ENCODE measurements at places on chromosomes 4 and X.

DNA sequence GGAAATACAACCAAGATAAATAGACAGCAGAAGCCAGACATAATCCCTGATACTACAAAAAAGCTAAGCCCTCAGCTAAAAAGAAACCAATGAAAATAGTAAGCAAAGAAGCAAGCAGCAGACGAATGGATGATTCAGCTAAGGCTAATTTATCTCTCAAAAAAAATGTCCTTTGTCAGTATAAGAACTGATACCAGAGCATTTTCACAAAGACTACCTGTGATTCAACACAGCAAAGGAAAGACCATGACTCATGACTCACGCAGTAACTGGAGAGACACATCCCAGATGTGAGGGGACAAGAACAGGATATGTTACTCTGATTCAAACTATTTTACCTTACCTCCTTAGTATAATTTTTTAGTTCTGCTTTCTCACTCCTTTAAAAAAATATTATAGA lies 22.7 kb upstream of the TMPRSS11F start:
- H3K27ac ChIP-seq: no peak overlapping the region
- H3K36me3 ChIP-seq: no peaks in the 10 kb centered on the region
- no peaks in the 10 kb centered on the region for H3K4me1 ChIP-seq

DNA sequence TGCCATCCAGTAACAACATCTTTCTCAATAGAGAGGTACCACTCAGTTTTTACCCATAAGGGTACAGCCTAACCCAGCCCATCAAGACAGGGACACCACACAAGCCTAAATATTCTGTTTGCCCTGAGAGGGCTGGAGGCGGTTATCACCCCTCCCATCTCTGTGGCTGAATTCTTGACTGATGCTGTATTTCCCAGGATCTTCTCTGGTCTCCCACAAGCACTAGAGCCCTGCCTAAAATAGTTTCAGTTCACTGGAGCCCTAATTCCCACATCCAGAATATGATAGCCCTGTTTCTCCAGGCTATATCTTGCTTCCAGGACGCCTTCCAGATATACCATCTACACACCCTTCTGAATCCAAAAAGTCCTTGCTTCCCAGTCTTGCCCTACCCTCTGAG lies 91.6 kb upstream of the NMU start:
- no peaks in the 10 kb centered on the region for H3K27me3 ChIP-seq
- no peaks in the 10 kb centered on the region for H3K4me1 ChIP-seq
- H3K36me3 ChIP-seq: no peaks in the 10 kb centered on the region
- H3K4me3 ChIP-seq: no peak overlapping the region
- peak; percentile 9 for DNase-seq

DNA sequence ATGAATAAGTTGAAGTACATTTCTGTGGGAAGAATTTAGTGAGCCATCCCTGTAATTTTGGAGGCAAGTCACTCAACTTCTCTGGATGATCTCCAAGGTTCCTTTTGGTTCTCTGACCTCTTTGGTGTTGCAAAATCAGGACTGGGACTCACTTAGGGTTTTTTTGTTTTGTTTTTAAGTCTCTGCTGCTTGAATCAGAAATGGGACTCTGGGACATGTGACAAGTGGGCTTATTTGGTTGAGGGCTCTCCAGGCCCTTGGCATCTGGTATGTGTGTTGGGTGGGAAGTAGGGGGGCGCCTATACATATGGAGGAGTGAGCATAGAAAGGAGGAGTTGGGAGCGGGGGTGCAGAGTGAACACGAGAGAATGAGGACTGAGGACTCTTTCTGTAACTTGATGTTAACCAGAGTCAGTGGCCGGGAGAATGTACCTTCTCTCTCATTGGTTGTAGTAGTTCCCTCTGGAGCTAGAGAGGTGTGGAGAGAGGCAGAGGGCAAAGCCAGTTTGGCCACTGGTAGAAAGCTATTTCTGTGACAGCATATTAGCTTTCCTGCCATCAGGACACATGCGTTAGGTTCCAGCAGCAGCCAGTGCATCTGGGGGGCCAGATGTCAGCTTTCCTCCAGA lies 1.9 kb downstream of the ARHGAP10 start:
- peaks cover 2% of the 10 kb centered on the region for H3K4me1 ChIP-seq
- peak overlapping the region; percentile 95 for H3K4me3 ChIP-seq
- DNase-seq: peak; percentile 28
- H3K27ac ChIP-seq: no peak overlapping the region

DNA sequence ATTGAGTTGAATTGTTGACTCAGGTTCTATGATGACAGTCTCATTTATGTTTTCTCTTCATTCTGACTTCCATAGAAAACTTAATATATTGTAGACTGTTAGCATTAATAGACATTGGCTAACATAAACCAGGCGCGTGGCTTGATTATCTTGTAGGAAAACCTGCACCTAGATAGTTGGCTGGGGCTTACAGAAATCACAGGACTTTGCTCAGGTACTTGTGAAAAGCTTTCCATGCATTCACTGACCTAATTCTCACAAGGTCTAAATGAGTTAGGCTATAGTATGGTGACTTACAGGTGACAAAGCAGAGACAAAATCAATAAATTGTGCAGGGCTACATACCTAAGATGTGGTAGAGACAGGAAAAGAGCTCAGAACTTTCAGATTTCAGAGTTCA lies 212.8 kb downstream of the GPAT3 start:
- H3K27ac ChIP-seq: no peak overlapping the region
- no peaks in the 10 kb centered on the region for H3K4me1 ChIP-seq
- no peak for DNase-seq
- no peaks in the 10 kb centered on the region for H3K36me3 ChIP-seq

- H3K36me3 ChIP-seq: no peaks in the 10 kb centered on the region
- no peak for DNase-seq
- no peak overlapping the region for H3K27ac ChIP-seq
- no peak overlapping the region for H3K4me3 ChIP-seq
- H3K4me1 ChIP-seq: no peaks in the 10 kb centered on the region
Observed at GRCh38 chr4:57605376-57605775, 495.2 kb upstream of the IGFBP7 start.

GRCh38 chrX:143757887-143758286 lies 37.3 kb upstream of the SPANXN2 start:
- no peaks in the 10 kb centered on the region for H3K27me3 ChIP-seq
- H3K4me1 ChIP-seq: peaks cover 8% of the 10 kb centered on the region
- H3K4me3 ChIP-seq: no peak overlapping the region
- H3K27ac ChIP-seq: no peak overlapping the region

GRCh38 chr4:86100539-86101215 lies 259.2 kb downstream of the MAPK10 start:
- DNase-seq: no peak
- no peaks in the 10 kb centered on the region for H3K27me3 ChIP-seq
- no peaks in the 10 kb centered on the region for H3K4me1 ChIP-seq
- H3K4me3 ChIP-seq: no peak overlapping the region
- no peaks in the 10 kb centered on the region for H3K36me3 ChIP-seq

- peak; percentile 55 for DNase-seq
- no peaks in the 10 kb centered on the region for H3K36me3 ChIP-seq
Observed at GRCh38 chrX:112759512-112759911, 79.8 kb upstream of the LHFPL1 start.

DNA sequence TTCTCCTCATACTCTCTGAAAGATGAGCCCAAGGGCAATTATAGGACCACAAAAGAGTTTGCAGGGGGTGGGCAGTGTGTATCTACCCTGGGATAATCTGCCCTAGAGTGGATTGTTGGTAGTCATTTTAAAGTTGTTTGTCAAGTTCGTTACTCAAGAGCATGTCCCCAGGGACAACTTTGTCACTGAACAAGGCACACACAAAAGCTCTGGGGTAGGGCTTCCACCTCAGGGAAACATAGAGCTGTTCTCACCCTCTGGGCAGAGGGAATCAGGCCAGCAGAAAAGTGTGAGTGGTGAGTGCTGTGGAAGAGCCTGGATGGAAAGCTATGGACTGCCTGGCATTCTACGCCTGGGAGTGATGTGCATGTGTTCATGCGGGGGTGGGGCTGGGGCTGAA lies 23.3 kb upstream of the LEF1 start:
- no peaks in the 10 kb centered on the region for H3K27me3 ChIP-seq
- H3K4me3 ChIP-seq: no peak overlapping the region
- DNase-seq: no peak
- no peaks in the 10 kb centered on the region for H3K36me3 ChIP-seq

DNA sequence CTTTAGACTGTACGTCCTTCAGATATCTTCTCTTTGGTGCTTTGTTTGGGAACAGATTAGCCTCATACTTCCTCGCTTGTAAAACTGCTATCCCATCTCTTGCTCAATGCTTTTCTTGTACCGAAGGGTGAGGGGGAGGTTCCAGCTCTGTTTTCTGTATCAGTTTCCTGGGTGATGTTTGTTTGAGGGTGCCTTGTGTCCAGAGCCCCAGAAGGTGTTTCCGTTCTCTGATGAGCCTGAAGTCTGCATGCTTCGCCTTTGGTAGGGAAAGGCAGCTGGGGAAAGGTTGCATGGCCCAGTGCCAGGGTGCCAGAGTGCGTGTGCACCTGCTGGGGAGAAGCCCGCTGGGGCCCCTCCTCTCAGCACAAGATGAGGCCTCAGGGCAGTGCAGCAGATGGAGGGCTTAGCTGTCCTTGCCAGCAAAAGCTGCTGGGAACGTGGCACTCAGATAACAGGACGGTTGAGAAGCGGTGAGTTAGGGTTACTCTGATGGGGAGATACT lies 73.7 kb downstream of the TBL1X start:
- H3K27me3 ChIP-seq: no peaks in the 10 kb centered on the region
- H3K36me3 ChIP-seq: no peaks in the 10 kb centered on the region
- H3K4me3 ChIP-seq: no peak overlapping the region
- peak; percentile 78 for DNase-seq
- no peak overlapping the region for H3K27ac ChIP-seq
- peaks cover 47% of the 10 kb centered on the region for H3K4me1 ChIP-seq

DNA sequence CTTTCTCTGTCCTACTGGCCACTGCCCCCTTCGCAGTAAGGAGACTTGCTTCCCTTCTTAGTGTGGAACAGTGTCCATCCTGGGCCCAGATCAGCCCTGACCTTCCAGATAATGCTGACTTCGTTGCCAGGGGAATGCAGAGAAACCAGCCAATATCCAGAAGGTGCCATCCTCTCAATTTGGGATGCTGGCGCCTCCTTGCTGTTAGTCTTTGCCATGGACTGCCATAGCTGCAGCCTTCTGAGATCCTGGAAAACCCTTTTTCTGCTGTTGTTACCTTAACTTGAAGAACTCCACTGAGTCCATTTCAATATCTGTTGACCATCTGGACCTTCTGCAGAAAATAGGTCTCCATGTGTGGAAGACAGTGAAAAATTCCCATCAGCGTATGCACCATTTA lies 21.8 kb downstream of the RAI2 start:
- no peak overlapping the region for H3K27ac ChIP-seq
- H3K36me3 ChIP-seq: no peaks in the 10 kb centered on the region
- no peaks in the 10 kb centered on the region for H3K27me3 ChIP-seq
- no peak for DNase-seq

DNA sequence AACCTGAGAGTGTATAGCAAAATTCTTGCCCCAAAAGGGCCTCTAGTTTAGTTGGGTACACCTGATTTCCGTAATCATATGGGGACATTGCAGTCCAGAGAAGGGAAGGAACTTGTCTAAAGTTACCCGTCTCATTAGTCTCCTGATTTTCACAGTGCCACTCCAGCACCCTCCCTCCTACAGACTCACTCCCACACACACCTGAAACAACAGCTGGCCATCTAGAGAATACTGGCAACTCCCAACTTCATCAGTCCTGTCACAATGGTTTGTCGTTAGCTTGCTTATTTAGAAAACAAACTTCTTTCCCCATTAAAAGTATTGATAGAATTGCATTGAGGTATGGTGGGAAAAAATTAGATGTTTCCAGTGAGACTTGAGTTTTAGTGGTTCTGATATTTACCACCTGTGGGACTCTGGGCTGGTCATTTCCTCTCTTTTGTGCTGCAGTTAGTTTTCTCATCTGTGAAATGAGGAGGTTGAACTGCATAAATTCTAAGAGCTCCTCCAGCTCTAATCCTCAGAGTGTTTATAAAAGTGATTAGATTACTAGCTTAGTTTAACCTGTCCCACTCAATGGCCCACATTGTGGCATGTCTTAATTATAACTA lies 1.7 kb downstream of the IL13RA1 start:
- H3K4me1 ChIP-seq: peaks cover 7% of the 10 kb centered on the region
- H3K27ac ChIP-seq: no peak overlapping the region
- H3K4me3 ChIP-seq: no peak overlapping the region
- no peaks in the 10 kb centered on the region for H3K27me3 ChIP-seq

DNA sequence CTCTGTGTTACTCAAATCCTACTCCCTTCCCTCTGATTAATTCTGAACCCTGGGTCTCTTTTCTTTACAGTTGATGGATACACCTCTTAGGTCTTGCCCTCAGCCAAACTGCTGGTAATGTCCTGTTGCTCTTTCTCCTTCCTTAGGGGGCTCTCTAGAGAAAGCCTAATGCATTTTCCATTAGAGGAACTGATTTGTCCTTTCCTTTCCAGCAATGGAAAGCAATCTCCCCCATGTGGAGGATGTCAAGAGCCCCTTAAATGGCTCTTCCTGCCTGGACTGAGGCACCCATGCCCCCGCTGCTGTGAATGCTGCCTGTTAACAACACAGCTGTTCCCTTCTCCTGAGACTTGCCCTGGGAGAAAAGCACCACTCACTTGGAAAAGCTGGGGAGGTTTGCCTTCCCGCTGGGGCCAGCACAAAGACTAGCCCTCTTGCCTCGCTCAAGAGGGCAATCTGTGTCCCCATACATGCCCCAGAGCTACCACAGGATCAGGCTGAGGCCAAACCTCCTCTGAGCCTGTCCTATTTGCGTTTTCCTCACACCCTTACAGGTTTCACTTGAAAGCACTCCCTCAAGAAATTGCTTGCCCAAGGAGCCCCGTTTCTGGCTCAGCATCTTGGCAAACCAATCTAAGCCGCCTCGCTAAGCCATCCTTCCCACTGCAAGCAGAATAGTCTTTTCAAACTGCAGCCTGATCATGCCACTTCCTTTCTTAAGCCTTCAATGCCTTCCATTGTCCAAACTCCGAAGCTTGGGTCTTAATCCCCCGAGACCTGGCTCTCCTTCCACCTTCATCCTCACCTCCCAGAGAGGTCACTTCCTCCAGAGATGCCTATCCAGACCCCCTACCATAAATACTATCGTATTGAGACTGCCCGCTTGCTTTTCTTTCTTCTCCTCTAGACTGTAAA lies 23.2 kb upstream of the SMIM20 start:
- H3K36me3 ChIP-seq: no peaks in the 10 kb centered on the region
- DNase-seq: peak; percentile 60
- H3K27me3 ChIP-seq: no peaks in the 10 kb centered on the region
- H3K4me3 ChIP-seq: no peak overlapping the region
- H3K27ac ChIP-seq: no peak overlapping the region

- no peak overlapping the region for H3K4me3 ChIP-seq
- H3K27me3 ChIP-seq: no peaks in the 10 kb centered on the region
- peaks cover 19% of the 10 kb centered on the region for H3K4me1 ChIP-seq
- H3K27ac ChIP-seq: no peak overlapping the region
- no peaks in the 10 kb centered on the region for H3K36me3 ChIP-seq
- DNase-seq: no peak
Observed at GRCh38 chr4:7075962-7076695, 8.3 kb upstream of the GRPEL1 start.

GRCh38 chrX:63686878-63687714 lies 97.9 kb downstream of the ARHGEF9 start:
- H3K4me1 ChIP-seq: no peaks in the 10 kb centered on the region
- no peak overlapping the region for H3K27ac ChIP-seq
- peak; percentile 68 for DNase-seq
- no peaks in the 10 kb centered on the region for H3K27me3 ChIP-seq

- H3K4me3 ChIP-seq: no peak overlapping the region
- H3K27me3 ChIP-seq: no peaks in the 10 kb centered on the region
- DNase-seq: no peak
- H3K4me1 ChIP-seq: no peaks in the 10 kb centered on the region
- no peaks in the 10 kb centered on the region for H3K36me3 ChIP-seq
Observed at GRCh38 chr4:146159384-146160058, 16.0 kb upstream of the LSM6 start.

All from SJCRH30 (cell line).